COR-L47 (cell line): ENCODE measurements at places on chromosomes 12 and 14.

DNA sequence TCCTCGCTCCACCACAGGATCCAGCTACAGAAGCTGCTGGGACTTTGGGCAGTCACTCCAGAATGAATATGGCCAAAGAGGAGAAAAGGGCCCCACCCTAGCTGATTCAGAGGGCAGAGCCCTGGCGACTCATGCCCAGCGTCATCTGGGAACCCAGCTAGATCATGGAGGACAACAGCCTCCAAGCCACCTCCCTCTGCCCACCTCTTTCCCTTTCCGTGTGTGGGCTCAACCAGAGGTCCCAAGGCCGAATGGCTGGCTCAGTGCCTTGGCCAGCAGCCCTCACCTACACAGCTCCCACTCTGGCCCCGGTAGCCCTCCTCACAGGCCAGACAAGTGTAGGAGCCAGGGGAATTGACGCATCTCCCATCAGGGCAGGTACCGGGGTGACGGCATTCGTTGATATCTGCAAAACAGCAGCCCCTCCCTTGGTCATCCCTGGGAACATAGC is 17.4 kb downstream of the ISCA2 start:
- DNase-seq: no peak

- peak; percentile 62 for DNase-seq
Measured at GRCh38 chr12:84502907-84503787, 409.5 kb downstream of the SLC6A15 start.

GRCh38 chr12:109476807-109477184 is 304 bp downstream of the KCTD10 start:
- no peak for DNase-seq

- no peak for DNase-seq
Measured at GRCh38 chr12:102107970-102108369, 11.9 kb downstream of the NUP37 start.

DNA sequence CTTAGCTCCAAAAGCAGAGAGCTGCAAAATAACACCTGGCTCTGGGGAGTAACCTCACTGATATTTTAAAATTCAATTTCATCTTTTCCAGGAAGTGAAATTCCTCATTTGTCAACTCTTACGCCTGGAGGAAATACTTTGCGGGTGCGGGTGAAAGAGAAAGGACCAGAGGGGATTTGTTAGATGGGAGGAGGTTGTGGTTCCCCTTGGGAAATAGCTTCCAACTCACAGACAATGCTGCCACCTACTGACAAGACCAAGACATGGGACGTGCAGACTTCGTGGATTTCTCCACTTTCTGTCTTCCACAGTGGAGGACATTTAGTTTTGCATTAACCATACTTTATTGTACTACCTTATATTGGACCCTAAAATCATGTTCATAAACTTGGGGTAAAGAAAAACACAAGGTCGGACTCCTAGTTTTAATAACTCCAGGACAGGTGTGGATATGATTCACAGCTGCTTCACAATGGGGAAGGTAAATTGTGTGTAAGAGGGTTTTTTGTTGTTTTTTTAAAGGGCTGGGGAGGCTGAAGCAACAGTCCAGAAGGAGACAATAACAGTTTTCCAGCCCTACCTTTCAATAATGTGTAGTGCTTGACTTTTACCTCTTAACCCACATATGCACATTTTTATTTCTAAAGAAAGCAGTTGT is 10.8 kb downstream of the FBXL14 start:
- DNase-seq: peak; percentile 79

GRCh38 chr12:29039013-29039412 is 110.1 kb upstream of the FAR2 start:
- DNase-seq: no peak

- no peak for DNase-seq
Measured at GRCh38 chr12:93338598-93338997, 39.1 kb upstream of the NUDT4 start.

DNA sequence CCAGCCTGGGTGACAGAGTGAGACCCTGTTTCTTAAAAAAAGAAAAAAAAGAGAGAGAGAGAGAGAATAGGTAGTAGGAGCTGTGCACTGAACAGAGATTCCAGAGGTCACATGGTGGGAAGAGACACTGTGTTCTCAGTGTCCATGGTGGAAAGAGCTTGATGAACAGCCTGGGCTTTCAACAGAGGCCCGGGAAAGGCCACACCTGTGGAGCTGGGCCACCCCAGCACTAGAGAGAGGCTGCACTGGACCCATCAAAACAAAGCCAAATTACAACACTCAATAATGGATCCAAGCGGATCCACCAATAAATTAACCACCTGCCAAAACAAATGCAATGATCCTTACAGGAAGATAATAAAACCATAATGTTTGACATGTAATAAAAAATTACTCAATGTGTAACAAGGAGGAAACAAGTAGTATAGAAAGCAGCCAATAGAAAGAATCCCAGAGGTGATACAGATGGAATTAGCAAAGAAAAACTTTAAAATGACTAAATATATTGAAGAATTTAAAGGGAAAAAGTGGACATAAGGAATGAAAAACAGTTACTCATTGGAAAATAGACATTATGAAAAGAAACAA is 44.8 kb upstream of the BCL2L14 start:
- no peak for DNase-seq

GRCh38 chr12:52335598-52336262 is 14.5 kb upstream of the KRT83 start:
- peak; percentile 94 for DNase-seq

GRCh38 chr12:69341328-69341727 is 6.9 kb upstream of the LYZ start:
- no peak for DNase-seq

- no peak for DNase-seq
Measured at GRCh38 chr14:61033855-61034254, 52.8 kb downstream of the SLC38A6 start.

- no peak for DNase-seq
Measured at GRCh38 chr14:101813171-101813759, 51.8 kb downstream of the PPP2R5C start.

DNA sequence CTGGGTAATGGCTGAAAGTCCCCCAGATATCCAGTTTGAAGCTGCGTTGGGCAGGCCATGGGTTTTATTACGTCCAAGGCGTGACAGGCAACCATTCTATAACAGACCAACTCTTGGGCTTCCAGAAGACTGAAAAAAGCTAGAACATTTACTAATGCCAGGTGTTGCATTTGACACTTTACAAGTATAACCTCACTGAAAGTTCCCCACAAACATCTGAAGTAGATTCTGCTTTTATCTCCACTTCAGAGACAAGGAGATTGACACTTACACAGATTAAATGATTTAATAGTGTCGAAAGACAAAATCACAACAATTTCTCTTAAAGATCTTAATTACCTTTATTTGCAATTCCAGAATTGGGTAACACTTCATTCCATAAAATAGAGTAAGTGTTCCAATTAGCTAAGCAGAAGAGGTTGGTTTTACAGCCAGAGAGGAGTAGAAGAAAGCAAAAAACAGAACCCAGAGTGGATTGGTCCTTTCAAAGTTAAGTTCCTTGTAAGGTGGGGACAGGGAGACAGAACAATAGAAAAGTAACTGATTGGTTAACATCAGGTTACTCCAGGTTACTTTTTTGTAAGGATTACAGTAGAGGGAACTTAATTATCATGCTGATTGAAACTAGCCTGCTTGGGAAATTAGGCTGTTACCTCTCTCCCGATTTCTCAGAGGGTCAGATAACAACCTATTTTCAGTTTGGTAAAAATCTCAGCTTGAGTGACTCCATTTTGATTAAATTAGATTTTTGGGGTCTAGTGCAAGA is 11.3 kb downstream of the SOCS2 start:
- DNase-seq: no peak

GRCh38 chr14:103130965-103131364 is 7.7 kb downstream of the TNFAIP2 start:
- DNase-seq: peak; percentile 24

- no peak for DNase-seq
Measured at GRCh38 chr12:91513313-91513712, 330.7 kb upstream of the DCN start.

- DNase-seq: no peak
Measured at GRCh38 chr12:43060742-43061141, 471.2 kb upstream of the PRICKLE1 start.

DNA sequence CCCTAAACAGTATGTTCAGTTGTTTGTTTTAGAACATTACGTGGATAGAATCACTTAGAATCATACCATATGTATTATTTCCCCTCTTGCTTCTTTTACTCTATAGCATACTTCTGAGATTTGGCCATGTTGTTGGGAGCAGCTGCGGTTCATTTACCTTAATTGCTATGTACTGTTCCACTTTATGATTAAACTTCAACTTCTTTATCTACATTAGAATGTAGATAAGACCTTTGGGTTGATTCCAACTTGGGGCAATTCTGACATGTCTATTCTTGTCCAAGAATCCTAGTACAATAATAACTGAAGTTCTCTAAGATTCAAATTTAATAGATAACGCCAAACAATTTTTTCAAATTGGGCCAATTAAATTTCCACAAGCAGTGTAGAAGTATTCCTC is 80.7 kb downstream of the GRIN2B start:
- no peak for DNase-seq

DNA sequence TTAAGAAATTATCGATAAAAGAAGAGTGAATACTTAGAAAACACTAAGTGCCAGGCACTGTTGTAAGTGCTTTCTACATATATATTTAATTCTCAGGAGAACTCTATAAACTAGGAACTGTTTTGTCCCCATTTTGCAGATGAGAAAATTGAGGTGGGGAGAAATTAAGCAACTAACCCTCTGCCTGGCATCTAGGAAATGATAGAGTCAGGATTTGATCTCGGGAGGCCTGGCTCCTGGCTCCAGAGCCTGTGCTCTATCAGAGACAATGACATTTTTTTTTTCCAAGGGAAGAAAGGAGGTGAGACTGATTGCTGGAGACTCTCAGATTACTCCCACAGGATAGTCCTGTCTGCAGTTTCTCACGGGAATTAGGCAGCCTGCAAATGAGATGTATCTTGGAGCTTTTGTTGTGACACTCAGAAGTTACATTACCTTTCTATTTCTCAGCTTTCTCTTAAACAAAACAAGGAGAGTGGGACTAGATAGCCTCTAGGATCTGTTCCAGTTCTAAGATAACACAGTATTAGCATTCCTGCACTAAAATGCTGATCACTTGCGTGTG is 1.4 kb upstream of the FAM234B start:
- no peak for DNase-seq

DNA sequence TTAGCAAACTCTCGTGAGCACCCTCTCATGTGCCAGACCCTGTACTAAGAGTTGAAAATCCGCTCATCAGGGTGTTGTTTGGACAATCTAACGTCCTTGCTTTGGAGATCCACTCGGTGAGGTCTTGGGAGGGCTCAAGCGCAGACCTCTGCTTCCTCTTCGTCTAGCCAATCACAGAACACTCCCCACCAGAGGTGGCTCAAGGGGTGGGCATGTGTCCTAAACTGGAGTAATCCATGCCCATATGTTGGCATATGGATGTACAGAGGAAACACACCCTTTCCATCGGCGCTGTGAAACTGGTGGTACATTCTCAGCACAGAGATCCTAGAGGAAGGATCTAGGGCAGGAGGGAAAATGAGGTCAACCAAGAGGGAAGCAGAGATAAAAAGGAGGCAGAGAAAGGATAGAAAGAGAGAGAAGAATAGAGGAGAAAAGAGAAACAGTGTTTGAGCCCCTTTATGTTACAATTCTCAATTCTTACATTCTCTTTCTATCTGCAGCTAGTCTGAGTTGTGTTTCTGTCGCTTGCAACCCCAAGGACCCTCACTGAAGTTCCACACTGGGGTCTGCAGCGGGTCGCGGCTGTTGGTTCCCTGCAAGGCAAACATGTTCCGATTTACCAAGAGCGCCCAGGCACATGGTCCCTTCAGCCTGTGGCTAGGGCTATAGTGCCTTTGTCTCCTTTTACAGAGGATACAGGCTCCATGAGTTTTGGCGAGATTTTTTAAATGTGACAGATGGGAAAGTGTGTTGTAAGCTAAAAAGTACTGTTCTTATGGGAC is 40.5 kb downstream of the DLK1 start:
- no peak for DNase-seq

GRCh38 chr12:115648463-115648862 is 629.0 kb downstream of the MED13L start:
- DNase-seq: no peak

DNA sequence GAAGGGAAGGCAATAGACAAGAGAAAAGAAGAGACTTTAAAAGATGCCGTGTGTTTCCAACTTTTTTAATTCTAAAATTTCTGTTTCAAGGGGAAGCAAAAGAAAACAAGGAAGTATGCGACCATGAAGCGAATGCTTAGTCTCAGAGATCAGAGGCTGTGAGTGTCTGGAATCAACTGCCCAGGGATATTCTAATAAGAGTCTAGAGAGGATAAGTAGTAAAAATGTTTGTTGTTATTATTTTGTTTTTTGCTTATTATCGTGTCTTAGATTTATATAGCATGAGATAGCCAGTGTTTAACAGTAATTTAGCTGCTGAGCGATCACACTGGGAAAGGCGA is 421 bp downstream of the FCF1 start:
- no peak for DNase-seq

GRCh38 chr12:2335109-2335508 is 282.3 kb downstream of the CACNA1C start:
- DNase-seq: no peak

- no peak for DNase-seq
Measured at GRCh38 chr12:106409878-106410277, 52.3 kb downstream of the POLR3B start.

DNA sequence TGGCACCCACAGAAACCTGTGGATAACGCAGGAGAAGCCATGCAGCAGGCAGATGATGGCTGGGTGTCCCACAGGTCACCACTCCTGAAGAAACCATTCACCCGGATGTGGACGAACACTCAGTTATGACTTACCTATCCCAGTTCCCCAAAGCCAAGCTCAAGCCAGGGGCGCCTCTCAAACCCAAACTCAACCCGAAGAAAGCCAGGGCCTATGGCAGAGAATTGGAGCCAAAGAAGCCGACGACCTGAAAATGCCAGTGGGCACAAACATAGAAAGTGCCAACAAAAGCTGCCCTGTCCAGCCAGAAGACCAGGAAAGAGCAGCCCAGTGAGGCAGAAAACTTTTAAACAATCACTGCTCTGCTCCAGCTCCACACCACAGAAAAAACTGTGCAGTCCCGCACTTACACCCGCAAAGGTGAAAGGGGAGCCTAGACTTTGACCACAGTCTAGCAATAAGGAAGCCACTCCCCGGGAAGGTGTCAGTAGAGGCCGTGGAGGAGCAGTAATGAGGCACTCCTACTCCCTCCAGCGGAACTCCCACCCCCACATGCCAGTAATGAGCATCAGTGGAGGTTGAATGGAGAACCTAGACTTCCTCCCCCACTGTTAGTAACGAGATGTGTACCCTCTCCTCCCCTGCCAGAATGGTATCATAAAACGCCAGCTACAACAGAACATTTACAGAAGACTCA is 6.0 kb upstream of the ACVRL1 start:
- DNase-seq: no peak

GRCh38 chr12:53887006-53887405 is 51.6 kb upstream of the HOXC13 start:
- no peak for DNase-seq
